ENCODE measurements at places on chromosomes 11 and 22.

DNA sequence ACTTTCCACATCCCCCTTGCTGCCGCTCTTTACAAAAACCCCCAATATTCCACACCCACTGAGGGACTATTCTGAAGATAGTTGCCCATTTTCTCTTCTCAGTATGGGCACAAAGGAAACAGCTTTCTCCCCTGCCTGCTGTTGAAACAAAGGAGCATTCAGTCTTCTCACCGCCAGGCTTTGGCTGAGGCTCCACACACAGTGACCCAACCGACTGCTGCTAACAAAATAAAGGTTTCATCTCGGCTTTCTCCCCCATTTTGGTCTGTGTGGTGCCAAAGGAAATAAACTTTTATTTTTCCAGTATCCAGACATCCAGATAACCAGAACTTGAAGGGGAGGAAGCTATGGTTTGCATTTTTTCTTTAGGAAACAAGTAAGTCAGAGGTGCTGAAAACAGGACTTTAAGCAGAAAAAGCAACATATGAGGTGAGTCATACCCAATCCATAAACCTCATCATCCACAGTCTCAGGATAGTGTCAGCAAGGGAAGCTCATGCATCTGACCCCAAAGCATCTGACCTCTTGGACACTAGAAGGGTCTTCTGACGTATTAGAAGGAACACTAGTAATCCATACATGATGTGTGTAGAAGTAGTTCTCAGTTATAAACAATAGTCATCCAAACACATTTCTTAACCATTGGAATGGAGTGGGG, 6.4 kb downstream of the CLMP start:
- no peak for DNase-seq

DNA sequence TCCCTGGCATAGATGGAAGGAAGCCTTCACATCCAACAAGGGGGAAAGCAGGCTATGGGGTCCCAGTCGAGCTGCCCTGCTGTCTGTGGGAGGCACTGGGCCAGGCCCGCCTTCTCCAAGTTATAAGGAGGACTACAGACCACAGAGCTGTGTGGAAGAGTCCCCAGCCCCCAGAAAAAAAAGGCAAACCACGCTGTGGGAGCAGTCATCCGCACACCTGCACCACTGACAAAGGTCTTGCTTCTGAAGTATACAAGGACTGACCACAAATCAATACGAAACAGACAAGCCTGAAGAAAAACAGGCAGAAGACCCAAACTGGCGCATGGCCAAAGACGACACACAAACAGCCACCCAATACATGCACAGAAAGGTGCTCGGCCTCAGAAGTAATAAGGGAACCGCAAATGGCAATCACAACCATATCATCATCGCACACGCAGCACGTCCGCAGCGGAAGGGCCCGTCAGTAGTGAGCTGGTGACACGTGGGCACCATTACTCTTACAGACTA, 384.1 kb downstream of the CTTN start:
- DNase-seq, result no peak

DNA sequence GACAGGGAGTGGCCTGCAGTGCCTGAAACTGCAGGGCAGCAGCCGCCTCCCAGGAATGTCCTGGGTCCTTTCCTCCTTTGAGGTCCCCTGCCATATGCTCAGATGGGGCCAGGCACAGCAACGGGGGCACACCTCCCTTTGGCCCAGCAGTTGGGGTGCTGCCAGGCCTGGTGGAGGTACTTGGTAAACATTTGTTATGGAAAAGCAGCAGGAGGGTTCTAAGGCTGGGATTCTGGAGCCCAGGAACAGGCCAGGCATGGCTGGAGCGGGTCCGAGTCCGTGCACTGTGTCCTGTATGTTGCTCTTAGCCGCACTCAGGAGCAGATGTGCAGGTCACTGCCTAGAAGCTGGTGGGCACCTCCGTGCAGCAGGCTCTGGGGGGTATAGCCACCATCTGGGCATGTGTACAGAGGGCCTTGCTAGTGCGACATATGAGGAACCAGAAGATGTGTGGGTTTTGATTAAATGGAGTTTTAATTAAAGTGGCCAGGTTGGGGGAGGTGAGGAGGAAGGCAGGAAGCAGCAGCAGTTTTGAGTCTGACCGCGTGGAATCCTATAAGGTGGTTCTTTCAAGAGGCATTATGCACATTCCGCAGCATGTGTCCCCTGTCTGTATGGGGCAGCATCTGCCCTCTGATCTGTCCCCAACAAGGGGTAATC, 1.5 kb downstream of the ADORA2A start:
- no peak for DNase-seq

GRCh38 chr11:128417607-128418324, 169.6 kb downstream of the ETS1 start:
- no peak for DNase-seq

- no peak for DNase-seq
Observed at GRCh38 chr11:44029977-44030911, 17.5 kb upstream of the ACCSL start.
